ENCODE measurements at places on chromosomes 11 and 22. TPM values are rescaled to one million over a fixed set of nuclear protein-coding genes. Genes with fewer than 3 reads are reported as not detected.

CADM1 gene
- 3.1 TPM for total RNA-seq

NPAS4 gene
- not detected for total RNA-seq

TH gene
- not detected for total RNA-seq

KRTAP5-9 gene
- not detected for total RNA-seq

GRCh38 chr11:132631989-132632388 lies 900.3 kb downstream of the OPCML start:
- no peaks in the 10 kb centered on the region for H3K27me3 ChIP-seq
- H3K4me3 ChIP-seq = no peak overlapping the region
- H3K27ac ChIP-seq = no peak overlapping the region
- DNase-seq = no peak
- H3K4me1 ChIP-seq = no peaks in the 10 kb centered on the region
- H3K36me3 ChIP-seq = no peaks in the 10 kb centered on the region

DNA sequence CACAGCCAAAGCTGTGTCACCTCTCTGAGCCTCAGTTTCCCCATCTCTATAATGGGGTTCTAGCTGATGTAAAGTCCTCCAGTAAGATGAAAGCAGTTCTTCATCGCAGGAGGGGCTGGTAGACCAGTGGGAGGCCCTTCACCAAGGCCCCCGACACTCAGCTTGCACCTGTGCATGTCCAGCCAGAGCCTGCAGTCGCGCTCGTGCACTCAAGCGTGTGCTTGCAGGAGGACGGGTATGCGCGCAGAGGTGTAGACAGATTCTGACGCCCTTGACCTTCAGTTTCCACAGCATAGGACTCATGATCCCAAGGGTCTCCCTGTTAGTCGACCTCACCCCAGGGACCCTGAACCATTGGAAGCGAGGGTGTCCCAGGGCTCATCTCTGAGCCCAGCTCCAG lies 633.7 kb downstream of the TBC1D22A start:
- no peak overlapping the region for H3K4me3 ChIP-seq
- DNase-seq = no peak
- no peak overlapping the region for H3K27ac ChIP-seq

DNA sequence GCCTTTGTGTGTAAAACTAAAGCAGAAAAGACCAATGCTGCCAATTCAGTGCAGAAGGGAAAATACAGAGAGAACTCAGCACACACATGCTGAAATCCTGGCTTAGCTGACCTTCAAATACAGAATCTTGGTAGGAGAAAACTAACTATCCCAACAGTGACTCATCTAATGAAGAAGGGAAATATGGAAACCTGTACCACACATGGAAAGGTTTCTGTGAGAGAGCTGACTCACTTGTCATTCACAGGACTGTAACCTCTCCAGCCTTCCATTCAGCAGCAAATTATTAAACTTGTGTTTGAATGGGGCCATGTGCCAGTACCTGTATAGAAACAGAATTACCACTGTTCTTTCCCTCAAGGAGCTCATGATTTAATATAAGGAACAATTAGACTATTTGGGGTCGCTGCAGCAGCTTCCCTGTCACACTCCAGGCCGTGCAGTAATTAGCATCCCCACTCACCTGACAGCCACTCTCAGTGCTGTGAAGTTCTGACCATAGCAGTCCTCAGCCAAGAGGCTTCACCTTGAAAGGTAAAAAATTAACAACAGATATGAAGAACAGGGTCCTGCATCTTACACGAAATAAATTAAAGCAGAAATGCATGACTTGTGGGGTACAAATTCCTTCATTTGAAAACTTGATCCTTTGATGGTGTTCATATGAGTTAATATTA lies 53.9 kb downstream of the MSANTD4 start:
- H3K4me3 ChIP-seq = no peak overlapping the region
- H3K27ac ChIP-seq = no peak overlapping the region
- H3K27me3 ChIP-seq = no peaks in the 10 kb centered on the region
- no peak for DNase-seq
- no peaks in the 10 kb centered on the region for H3K36me3 ChIP-seq
- H3K4me1 ChIP-seq = no peaks in the 10 kb centered on the region

DNA sequence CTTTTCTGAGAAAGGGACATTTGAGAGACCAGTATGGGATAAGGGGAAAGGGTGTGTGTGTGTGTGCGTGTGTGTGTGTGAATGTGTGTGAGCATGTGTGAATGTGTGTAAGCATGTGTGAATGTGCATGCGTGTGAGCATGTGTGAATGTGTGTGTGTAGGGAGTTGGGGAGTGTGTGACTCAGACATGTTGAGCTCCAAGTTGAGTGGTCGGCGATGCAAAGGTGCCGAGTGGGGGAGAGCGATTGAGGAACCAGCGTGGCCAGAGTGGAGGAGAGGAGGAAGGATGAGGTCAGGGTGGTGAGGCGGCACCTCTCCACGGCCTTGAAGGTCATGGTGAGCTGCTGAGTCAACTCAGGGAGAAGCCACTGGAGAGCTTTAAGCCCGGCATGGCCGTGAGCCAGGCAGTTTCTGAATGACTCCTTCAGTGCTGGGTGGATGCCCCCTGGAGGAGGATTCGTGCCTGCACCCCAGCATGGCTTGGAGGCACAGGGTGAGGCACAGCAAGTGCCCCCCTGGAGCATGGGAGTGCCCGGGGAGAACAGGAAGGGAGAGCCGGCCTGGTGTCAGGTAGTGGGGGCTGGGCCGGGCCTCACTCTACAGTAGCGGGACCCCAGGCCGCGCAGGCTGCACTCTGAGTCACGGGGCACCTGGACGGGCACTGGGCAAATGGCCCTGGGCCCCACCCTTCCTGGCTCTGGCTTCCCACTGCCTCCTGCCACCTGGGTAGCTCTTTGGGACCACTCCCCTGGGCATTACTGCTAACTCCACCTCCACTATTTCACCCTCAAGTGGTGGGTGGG lies 8.2 kb upstream of the CCDC88B start:
- H3K36me3 ChIP-seq = peaks cover 7% of the 10 kb centered on the region
- no peak overlapping the region for H3K4me3 ChIP-seq
- DNase-seq = peak; percentile 53
- no peaks in the 10 kb centered on the region for H3K27me3 ChIP-seq
- H3K27ac ChIP-seq = no peak overlapping the region

- no peak for DNase-seq
- H3K36me3 ChIP-seq = no peaks in the 10 kb centered on the region
- H3K27me3 ChIP-seq = peaks cover 12% of the 10 kb centered on the region
Measured at GRCh38 chr11:11391169-11391568, 38.1 kb upstream of the CSNK2A3 start.

- peaks cover 10% of the 10 kb centered on the region for H3K27me3 ChIP-seq
- no peak overlapping the region for H3K27ac ChIP-seq
- no peak overlapping the region for H3K4me3 ChIP-seq
- no peaks in the 10 kb centered on the region for H3K36me3 ChIP-seq
- H3K4me1 ChIP-seq = no peaks in the 10 kb centered on the region
Measured at GRCh38 chr11:113926273-113927197, 21.9 kb downstream of the HTR3B start.

DNA sequence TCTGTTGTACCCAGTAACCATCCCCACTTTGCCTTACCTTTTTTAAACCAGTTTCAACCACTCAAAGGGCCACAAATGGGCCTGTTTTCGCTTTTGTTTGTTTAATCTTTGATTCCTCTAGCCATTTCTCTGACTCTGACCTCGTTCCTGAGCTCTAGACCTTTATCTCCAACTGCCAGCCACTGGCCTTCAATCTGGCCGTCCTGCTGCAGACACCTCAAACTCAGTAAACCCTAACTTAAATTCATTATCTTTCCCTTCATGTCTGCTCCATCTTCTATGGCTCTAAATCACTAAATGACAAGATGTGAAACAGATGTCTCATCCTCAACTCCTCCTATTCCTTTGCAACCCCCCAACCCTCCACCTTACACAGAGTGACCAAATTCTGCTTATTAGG lies 1.3 kb upstream of the GDPD4 start:
- no peak overlapping the region for H3K27ac ChIP-seq
- no peak overlapping the region for H3K4me3 ChIP-seq
- H3K4me1 ChIP-seq = no peaks in the 10 kb centered on the region
- no peak for DNase-seq
- H3K27me3 ChIP-seq = no peaks in the 10 kb centered on the region
- H3K36me3 ChIP-seq = no peaks in the 10 kb centered on the region

- H3K27ac ChIP-seq = no peak overlapping the region
- H3K27me3 ChIP-seq = peaks cover 34% of the 10 kb centered on the region
- no peaks in the 10 kb centered on the region for H3K36me3 ChIP-seq
- H3K4me1 ChIP-seq = no peaks in the 10 kb centered on the region
- DNase-seq = no peak
- no peak overlapping the region for H3K4me3 ChIP-seq
Measured at GRCh38 chr11:117717485-117718314, 79.3 kb downstream of the DSCAML1 start.

- no peaks in the 10 kb centered on the region for H3K27me3 ChIP-seq
- no peaks in the 10 kb centered on the region for H3K4me1 ChIP-seq
- no peak overlapping the region for H3K27ac ChIP-seq
- DNase-seq = no peak
- H3K4me3 ChIP-seq = no peak overlapping the region
- H3K36me3 ChIP-seq = no peaks in the 10 kb centered on the region
Measured at GRCh38 chr11:133477251-133477625, 55.1 kb downstream of the OPCML start.

DNA sequence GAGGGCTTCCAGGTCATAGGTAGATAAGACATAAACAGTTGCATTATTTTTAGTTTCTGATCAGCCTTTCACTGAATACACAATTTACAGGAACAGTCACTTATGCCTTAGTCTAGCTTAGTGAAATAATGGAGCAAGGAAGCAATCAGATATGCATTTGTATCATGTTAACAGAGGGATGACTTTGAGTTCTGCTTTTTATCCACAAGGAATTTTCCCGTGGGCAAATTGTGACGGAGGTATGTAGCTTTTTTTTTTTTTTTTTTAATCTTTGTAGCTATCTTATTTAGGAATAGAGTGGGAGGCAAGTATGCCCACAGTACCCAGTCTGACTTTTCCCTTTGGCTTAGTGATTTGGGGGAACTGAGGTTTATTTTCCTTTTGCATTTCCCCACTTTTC lies 3.4 kb upstream of the NLRP10 start:
- H3K27me3 ChIP-seq = peaks cover 5% of the 10 kb centered on the region
- no peak for DNase-seq
- no peaks in the 10 kb centered on the region for H3K36me3 ChIP-seq
- no peaks in the 10 kb centered on the region for H3K4me1 ChIP-seq
- no peak overlapping the region for H3K27ac ChIP-seq
